ENCODE measurements at places on chromosomes 5 and 9.
A peak's percentile ranks its signal among the peaks of the same experiment; 100 is the strongest.

- DNase-seq, result no peak
Observed at GRCh38 chr9:100473276-100474081, 530 bp downstream of the TMEFF1 start.

DNA sequence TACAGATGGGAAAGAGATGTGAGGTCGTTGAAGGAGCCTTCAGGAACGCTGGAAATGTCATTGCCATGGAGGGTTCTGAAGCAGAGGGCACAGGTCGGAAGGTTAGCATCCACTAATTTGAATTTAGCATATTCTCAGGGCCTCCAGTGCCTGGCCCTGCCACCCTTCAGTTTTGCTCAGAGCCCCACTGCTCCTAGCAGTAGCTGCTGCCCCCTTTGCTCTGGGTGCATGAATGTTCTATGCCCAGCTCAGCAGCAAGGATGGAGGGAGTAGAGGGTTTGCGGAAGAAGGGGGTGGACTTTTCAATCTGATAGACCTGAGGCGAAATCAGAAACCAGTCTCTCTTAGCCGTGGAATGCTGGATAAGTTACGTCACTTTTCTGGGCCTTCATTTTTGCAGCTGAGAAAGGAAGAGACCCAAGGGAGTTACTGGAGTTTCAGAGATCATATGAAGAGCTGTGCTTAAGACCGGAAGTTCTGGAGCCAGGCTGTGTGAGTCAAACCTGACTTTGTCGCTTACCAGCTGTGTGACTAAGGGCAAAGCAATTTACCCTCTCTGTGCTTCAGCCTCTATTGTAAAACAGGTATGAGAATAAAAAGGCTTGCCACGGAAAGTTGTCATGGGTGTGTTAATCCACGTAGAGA, 133.2 kb upstream of the PANK3 start:
- no peak for DNase-seq

GRCh38 chr5:100900142-100900795, 2.8 kb downstream of the ST8SIA4 start:
- no peak for DNase-seq

DNA sequence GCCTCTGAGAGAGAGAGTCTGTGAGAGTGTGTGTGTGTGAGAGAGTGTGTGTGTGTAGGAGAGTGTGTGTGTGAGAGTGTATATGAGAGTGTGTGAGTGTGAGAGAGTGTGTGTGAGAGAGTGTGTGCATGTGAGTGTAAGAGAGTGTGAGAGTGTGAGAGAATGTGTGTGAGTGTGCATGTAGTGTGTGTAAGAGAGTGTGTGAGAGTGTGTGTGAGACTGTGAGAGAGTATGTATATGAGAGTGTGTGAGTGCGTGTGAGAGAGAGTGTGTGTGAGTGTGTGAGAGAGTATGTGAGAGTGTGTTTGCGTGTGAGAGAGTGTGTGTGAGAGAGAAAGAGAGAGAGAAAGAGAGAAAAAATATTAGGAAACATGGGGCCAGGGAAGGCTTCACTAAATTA, 588.3 kb upstream of the SGCD start:
- no peak for DNase-seq

GRCh38 chr9:135544981-135545635, 818 bp upstream of the OBP2A start:
- DNase-seq, result no peak

GRCh38 chr9:127980060-127980705, 606 bp downstream of the EEIG1 start:
- no peak for DNase-seq

DNA sequence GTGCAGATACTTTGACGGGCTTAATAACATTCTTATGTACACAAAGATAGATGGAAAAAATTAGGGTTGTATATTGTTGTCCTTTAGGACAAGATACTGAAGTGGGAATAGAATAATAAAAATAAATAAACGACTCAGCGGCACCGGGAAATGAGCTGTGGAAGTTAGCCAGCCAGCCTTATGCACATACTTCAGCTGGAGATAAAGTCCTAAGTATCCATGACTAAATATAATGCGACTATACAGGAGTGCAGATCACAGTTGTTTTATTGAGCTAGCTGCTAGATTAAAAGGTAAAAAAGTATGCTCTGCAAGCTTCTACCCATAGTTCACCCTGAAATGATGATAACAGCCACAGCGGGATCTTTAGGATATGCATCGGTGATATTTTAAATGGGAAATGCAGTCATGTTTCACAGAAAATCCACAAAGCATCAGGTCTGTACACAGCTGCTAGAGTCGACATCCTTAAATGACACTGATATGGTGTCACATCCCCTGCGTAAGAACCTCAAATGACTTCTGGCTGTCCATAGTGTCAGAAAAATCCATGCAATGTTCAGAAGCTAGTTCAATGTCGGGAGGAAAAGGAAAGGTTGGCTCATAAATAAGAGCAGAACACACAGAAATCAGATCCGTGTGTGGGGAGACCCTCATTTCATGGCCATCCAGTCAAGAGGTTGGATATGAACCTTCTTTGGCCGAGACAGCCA, 392.8 kb upstream of the DAP start:
- DNase-seq, result no peak

DNA sequence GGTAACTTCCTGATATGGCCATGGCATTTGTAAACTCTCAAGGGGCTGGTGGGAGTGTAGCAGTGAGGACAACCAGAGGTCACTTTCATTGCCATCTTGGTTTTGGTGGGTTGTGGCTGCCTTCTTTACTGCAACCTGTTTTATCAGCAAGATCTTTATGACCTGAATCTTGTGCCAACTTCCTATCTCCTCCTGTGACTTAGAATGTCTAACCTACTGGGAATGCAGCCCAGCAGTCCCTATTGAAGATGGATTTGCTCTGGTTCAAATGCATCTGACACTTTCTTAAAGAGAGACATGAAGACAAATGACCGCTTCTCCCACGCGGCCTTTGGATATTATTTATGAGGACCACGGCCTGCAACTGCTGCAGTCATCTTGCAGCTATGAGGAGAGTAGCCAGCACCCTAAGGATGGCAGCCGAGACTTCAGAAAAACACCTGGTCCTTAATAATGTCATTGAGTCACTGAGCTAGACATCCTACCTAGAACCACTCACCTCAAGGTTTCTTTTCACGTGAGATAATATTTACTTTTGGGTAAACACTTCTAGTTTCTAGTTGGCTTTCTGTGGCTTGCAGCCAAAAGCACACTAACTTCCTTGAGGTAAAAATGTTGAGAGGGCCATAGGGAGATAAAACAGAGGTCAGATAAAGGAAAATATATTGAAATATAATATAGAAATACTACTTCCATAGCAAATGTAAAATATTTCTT, 28.2 kb downstream of the CETN3 start:
- peak; percentile 22 for DNase-seq

- DNase-seq, result no peak
Observed at GRCh38 chr5:74903165-74903787, 37.1 kb upstream of the FAM169A start.

DNA sequence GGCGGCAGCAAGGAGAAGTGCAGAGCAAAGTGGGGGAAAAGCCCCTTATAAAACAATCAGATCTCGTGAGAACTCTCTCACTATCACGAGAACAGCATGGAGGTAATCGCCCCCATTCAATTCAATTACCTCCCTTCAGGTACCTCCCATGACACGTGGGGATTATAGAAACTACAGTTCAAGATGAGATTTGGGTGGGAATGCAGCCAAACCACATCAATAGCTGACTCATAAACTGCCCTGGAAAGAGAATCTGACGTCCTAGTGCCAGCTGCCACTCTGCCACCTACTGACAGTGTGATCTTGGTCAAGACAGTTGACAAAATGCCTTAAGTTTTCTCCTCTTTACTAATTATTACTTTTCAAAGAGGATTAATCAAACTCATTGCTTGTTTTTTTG, 128.3 kb downstream of the GPBP1 start:
- DNase-seq, result no peak
